ENCODE measurements at places on chromosomes 11 and 22.

DNA sequence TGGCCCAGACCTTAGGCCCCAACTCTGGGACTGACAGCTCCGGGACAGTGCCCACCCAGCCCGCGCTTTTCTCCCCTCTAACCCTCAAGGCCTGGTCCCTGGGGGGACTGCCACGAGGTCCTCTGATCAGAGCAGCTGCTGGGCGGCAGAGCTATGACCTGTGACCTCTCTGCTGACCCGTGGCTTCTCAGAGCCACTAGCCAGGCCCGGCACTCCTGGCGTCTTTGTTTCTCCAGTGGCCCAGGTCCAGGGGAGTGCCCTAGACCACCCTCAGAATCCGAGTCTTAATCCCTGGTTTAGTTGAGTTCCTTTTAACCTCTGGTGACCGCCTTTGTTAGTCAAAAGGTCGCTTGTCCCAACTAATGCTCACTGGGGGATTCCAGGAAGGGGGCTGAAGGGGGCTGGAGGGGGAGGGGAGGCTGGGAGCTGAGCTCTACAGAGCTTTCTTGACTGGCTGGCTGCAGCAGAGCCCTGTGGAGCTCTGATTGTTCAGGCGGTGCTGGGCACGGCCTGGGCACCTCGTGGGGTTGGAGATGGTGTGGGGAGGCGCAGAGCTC, 1.2 kb downstream of the FBLN1 start:
- DNase-seq: no peak

DNA sequence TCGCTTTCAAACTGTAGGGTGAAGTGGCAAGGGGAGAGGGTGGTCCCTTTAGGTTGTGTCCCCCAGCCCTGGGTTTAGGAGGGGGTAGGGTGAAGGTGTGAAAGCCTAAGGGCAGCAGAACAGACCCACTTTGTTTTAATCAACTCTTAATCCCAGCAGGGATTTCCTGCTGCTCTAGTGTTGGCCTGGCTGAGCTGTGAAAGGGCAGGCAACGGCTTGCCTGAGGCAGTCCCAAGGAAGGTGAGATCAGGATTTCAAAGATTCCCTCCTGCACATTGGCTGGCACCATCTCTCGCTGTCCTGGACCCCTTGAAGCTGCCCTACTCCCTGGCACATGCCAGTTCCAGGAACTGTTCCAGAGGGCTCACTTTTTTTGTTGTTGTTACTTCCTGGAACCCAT, 221.3 kb downstream of the INSC start:
- DNase-seq: no peak

DNA sequence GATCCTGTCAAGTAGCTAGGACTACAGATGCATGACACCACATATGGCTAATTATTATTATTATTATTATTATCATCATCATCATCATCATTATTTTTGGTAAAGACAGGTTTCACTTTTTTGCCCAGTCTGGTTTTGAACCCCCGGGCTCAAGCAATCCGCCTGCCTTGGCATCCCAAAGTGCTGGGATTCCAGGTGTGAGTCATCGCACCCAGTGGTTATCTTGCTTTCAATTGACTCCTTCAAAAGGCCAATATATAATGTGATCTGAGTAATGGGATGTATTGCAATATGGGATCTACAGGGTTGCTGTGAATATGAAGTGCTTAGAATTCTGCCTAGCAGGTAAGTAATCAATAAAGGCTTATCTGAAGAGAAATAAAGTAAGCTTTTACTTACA, 221.2 kb downstream of the SBF2 start:
- DNase-seq: no peak

DNA sequence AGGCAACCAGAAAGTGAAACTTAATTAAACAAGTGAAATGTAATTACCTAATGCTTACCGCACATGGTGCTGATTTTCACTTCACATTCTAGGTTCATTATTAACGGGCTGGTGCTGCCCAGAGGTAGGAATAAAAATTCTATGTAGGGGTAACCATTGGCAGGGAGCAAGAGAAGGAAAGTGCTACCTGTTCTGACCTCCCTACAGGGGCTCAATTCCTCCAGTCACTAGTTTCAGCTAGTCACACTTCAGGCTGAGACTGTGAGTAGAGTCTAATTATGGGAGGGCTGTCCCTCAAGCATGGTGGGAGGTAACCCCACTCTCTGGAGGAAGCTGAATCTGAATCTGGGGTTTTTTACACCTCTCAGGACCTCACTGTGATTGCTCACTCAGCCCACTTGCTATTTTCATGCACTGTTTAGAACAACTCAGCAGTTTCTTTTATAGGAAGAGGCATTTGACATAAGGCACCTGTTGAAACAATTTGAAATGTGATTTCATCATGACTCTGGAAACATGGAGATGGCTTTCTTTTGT, 75.4 kb downstream of the MAML2 start:
- no peak for DNase-seq

Data from DMS 273 treated with DMSO at 0.1 percent for 48 hours (cell line).